PC-3 (cell line): ENCODE measurements at places on chromosomes 1 and 21.

DNA sequence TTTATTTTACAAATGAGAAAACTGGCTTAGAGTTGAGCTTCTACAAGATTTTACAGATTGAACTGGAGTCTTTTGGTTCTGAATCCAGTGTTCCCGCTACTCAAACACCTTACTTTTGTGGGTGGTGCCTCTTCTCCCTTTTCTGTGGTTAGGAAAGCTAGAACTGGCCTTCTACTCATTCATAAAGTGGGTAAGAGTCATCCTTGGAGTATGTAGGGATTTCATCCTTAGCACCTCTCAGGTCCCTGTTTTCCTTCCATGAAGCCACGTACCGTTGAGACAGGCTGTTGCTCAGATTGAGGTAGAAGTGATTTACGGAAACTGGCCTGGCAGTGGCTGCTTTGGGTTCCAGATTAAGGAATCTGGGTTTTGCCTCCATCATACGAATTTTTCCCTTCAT, 35.8 kb downstream of the WNT4 start:
- no peak for DNase-seq

GRCh38 chr1:50940291-50940690, 19.8 kb downstream of the FAF1 start:
- DNase-seq = no peak

- peak; percentile 34 for DNase-seq
Observed at GRCh38 chr1:47181955-47182675, 7.7 kb downstream of the PDZK1IP1 start.

DNA sequence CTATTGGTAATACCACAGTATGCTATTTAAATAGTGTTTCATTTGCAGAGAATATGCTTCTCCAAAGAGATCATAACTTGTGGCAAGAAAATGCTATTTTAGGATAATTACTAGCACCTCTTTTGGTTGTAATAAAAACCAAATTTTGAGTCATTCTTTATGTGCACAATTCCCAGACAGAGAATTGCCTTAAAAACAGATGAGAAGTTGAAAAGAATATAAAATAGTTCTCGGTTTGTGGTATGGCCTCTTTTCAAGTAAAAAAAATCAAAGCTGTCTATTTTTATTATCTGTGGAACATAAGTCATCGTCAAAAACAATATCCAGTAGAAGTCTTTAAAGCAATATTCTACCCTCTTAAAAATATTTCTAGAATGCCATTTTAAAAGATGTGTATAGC, 185.9 kb downstream of the GREM2 start:
- DNase-seq = no peak

GRCh38 chr21:35204125-35204524, 155.0 kb upstream of the RUNX1 start:
- no peak for DNase-seq

- peak; percentile 71 for DNase-seq
Observed at GRCh38 chr1:225888289-225888897, 553 bp downstream of the LEFTY1 start.

- DNase-seq = no peak
Observed at GRCh38 chr1:118317842-118318614, 133.0 kb upstream of the SPAG17 start.

GRCh38 chr1:203173011-203173555, 2.5 kb downstream of the MYBPH start:
- no peak for DNase-seq

- DNase-seq = peak; percentile 76
Observed at GRCh38 chr1:232579958-232580941, 49.7 kb downstream of the SIPA1L2 start.

DNA sequence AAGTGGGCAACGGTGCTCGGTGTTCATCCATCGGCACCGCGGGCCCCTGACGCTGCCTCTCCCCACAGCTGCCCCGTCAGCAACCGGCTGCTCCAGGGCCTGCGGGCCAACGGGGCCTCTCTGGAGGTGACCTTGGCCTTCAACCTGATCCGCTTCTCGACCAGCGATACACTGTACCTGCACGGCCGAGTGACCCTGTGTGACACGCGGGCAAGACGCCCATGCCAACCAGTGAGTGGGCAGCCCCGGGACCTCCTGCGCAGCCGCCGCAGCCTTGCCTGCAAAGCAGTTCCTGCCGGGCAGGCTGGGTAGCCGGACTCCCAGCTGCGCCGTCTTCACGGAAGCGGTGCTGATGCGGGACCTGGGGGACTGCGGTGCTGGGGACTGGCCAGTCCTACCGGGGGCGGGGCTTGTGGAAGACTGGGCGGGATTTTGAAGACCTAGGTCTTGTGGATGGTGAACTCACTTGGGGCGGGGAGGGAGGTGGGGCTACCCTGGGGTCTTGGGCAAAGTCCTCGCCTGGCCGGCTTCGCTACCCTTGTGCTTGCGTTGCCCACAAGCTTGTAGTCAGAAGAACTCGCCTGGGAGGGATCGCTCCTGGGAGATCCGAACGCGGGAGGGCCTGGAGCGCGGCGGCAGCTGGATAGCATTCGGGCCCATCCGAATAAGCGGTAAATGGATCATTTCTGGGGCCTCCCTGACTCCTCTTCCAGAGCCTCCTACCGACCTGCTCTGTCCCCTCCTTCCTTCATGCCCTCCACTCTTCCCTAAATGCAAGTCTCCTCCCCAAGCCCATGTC, 8.8 kb upstream of the CEP85 start:
- DNase-seq = no peak

DNA sequence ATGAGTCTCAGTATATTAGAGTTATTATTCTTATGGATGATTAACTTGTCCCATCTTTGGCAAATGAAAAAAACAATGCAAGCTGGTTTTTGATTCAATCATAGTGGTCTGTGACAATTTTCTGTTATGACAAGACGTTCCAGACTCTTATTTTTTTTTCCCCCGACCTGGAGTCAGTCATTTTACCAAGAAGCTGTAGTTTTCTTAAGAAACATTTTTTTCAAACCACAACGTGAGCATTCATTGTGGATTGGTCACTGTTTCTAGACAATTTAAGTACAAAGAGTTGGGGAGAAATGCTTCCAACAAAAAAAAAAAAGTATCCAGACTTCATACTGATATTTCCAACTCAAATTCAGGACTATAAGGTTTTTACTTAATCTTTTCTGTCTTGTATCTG, 8.0 kb upstream of the ANGPTL3 start:
- no peak for DNase-seq

- peak; percentile 69 for DNase-seq
Observed at GRCh38 chr21:44572959-44573583, 458 bp upstream of the KRTAP10-4 start.

DNA sequence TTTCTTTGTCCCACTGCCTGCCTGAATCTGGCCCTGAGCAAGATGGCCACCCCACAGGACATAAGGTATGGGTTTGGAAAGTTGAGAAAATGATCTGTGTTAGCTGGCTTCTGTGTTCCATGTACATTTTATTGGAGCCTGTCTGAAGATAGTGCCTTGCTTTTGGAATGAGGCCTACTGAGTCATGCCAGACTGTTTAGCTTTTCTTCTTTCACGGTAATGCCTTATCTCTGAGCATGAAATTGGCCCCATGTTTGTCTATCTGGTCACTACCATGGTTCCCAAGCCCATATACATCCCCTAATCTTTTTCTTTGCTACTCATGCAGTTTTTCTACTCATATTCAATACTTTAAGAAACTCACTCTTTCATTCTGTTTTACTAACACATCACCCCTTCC, 85.1 kb upstream of the LMO4 start:
- DNase-seq = peak; percentile 19

GRCh38 chr1:152191260-152191659, 32.2 kb upstream of the RPTN start:
- DNase-seq = no peak

GRCh38 chr1:21673277-21673780, 4.2 kb upstream of the RAP1GAP start:
- DNase-seq = peak; percentile 4

- DNase-seq = no peak
Observed at GRCh38 chr1:90720145-90720636, 3.1 kb upstream of the BARHL2 start.

DNA sequence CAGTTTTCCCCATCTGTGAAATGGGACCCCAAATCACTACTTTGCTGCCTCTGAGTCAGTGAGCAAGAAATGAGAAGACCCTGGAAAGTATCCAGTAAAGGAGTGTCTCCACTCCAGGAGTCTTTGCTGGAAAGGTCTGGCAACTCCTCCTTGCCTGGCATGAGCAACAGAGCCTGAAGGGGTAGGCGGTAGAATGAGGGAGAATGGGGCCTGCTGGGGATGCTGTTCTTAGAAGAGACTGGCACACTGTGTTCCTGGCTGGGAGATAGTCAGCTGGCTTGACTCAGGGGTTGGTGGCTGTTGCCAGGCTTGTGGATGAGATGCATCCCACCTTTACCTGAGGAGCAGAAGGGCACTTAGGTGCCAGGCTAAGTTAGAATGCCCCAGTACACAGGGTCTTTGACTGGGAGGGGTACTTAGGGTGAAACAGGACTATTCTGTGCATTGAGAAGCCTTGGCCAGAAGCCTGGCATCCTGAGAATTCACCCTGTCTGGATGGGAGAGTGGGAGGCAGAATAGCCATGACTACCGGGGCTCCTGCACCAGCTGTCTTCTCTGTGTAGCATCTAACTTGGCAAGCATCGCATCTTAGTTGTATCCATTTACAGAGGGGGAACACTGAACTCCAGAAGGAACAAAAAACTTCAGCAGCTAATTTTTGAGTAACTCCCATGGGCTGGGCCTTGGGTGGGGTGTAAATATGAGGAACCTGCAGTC, 2.5 kb downstream of the MFSD2A start:
- no peak for DNase-seq

DNA sequence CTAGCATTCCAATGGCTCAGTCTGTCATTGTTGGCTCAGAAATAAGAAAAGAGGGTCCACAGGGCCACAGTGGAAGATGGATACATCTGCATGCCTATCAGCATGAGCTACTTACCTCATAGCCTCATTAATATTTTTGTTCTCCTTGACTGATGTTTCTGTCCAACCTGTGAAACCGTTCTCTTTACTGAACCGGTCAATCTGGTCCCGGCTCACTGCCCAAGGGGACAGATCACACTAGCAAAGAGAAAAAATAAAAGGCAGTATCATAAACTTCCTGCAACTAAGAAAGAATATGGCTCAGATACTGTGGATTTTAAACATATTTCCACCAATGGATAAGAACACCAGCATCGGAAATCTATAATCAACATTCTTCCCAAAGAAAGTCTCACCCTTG, 4.7 kb downstream of the RAB29 start:
- no peak for DNase-seq

DNA sequence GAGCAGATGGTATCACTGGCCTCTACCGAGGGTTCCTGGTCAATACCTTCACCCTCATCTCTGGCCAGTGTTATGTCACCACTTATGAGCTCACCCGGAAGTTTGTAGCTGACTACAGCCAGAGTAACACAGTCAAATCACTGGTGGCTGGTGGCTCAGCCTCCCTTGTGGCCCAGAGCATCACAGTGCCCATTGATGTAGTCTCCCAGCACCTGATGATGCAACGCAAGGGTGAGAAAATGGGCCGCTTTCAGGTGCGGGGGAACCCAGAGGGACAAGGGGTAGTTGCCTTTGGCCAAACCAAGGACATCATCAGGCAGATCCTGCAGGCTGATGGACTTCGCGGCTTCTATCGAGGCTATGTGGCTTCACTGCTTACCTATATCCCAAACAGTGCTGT, 6.1 kb downstream of the SLC25A44 start:
- no peak for DNase-seq

DNA sequence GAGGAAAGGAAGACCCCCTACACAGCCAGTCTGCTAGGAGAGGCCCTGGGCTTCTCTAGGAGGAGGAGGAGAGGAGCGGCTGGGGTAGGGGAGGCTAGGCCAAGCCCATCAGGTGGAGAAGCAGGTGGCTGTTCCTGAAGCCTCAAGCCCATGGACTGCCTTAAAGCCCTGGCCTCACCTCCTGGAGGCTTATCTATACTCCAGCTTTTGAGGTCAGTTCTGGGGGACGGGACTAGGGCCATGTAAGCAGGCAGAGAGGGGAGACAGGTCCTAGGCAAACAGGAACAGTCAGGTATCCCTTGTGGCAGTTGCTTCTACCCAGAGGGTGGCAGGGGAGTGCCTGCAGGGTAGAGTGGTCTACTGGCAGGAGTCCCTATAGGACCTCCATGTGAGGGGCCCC, 40.6 kb downstream of the KCNC4 start:
- no peak for DNase-seq

DNA sequence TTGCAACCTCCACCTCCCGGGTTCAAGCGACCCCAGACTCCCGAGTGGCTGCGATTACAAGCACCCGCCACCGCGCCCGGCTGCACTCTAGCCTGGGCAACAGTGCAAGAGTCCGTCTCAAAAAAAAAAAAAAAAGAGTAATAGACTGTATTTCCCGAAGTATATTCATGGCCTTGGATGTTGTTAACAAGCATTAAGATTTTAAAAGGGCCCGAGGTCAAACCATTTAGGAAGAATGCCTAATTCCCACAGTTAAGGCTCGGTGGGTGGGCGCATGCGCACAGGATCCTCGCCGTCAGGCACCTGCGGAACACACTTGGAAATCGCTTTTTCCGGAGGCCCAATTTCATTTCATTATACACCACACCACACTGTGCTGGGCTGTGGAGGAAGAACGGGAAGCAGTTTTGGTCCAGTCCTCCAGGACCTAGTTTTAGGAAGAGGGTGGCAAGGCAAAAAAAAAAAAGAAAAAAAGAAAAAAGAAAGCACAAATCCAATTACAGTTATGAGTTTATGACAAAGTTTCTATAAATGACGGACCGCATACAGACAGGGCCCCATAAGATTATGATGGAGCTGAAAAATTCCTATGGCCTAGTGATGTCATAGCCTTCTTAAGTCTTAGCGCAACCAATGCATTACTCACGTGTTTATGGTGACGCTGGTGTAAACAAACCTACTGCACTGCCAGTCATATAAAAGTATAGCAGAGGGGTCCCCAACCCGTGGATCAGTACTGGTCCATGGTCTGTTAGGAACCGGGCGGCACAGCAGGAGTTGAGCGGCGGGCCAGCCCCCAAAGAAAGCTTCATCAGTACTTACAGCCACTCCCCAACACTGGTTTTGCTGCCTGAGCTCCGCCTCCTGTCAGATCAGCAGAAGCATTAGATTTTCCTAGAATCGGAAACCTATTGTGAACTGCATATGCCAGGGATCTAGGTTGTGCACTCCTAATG, 38.2 kb downstream of the H3-3A start:
- DNase-seq = peak; percentile 58

DNA sequence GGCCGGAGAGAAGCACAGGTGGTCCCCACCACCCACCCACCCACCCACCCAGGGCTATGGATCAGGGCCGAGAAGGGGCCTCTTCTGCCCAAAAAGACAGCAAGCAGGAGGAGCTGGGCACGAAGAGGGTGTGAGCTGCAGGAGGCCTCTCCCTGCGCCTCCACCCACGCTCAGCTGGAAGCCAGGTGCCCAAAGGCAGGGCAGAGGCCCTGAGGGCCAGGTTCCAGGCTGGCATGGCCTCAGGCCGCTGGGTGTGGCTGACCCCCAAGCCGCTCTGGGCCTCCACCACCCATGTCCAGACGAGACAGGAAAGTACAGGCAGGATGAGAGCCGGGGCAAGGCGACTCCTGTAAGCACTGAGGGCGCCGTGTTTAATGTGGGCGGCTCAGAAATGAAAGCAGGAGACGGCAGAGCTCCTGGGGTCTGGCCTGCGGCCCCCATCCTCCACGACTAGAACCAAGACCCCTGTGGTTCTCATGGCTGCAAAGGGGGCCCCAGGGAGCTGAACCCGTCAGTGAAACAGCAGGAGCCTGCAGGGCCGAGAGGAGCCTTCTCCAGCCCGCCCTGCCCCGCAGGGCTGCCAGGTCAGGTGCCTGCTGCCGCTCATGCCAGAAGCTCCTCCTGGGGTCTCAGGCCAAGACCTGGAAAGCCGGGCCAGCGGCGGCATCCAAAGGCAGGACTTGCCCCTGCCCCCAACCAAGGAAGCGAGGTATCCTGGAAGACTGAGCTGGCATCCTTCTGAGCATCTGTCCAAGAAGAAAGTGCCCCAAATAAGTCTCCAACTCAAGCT, 56.0 kb downstream of the MEGF6 start:
- no peak for DNase-seq
